Motor neuron (in vitro differentiated cells): ENCODE measurements at places on chromosomes 1 and 21. TPM values are rescaled to one million over a fixed set of nuclear protein-coding genes. Genes with fewer than 3 reads are reported as not detected.

The AKR7A2 gene
- total RNA-seq: 48.9 and 69.8 TPM in 2 replicates

The INKA2 gene
- total RNA-seq: 5.9 and 6.5 TPM in 2 replicates

The MYOG gene
- total RNA-seq: 0.35 TPM in 1 of 2 replicates, not detected in the other

The SLC45A1 gene
- 0.66 and 0.72 TPM in 2 replicates for total RNA-seq

GRCh38 chr1:208027861-208028260 lies 116.9 kb upstream of the CD34 start:
- ATAC-seq: no peak

- no peak for ATAC-seq
Measured at GRCh38 chr1:3106216-3106615, 37.2 kb downstream of the PRDM16 start.

- ATAC-seq: peak; percentile 99
Measured at GRCh38 chr1:113965703-113966412, 13.4 kb upstream of the OLFML3 start.

DNA sequence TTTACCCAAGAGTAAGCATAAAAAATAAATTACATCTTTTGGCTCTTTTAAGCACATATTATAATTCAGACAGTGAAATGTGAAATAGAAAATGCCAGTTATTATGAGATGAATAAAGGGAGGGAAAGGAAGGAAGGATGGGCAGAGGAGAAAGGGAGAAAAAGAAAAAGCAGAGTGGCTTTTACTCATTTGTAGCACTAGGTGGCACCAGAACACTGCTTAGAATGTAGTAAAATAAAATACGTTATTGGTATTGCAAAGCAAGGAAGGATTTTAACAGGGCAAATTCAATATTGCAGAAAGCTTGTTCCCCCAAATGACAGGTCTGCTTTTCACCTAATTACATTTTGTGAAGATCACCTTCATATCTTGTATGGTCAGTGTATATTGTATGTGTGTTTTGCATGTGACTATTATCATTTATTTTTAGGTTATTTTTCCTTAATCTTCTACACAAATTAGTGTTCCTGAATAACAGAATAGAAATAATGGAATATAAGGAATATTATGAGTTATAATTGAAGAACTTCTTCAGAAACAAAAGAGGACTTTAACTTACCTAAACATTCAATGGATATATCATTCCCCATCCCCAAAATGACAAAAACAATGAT lies 9.1 kb upstream of the PCNX2 start:
- ATAC-seq: peak; percentile 43

- no peak for ATAC-seq
Measured at GRCh38 chr1:209219791-209220524, 363.6 kb upstream of the CAMK1G start.

DNA sequence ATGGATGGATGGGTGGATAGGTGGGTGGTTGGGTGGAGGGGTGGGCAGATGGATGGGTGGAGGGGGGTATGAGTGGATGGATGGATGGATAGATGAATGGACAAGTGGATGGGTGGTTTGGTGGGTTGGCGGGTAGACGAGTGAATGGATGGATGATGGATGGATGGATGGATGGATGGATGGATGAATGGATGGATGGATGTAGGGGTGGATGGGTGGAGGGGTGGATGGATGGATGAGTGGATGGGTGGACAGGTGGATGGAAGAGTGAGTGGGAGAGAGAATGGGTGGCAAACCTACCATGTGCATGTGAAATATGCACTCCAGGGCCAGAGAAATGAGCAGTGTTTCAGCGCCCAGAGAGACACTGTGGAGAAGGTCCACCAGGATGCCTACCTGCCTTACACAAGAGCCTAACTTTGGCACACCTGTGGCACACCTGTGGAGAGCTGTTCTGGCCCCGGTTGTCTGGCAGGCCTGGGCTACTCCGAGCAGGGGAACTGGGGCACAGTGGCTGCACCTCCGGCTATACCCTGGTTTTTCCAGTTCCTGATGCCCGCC lies 12.8 kb downstream of the EPHA2 start:
- ATAC-seq: no peak

DNA sequence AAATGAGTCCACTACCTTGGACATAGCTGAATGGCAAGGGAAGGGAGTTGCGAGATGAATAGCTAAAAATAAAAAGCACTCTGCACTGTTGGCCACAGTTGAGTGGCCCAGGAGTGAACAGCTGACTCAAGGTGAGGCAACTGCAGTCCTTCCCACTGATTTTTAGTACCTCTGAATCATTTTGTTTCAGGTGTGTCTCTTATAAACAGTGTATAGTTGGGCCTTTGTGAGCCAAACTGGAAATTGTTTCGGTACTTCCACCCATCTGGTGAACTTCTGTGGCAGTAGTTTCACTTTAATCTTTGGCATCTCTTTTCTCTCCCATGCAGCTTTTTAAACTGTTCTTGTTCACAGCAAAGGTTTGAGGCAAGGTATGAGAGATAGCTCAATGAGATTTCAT lies 122.7 kb downstream of the VAV3 start:
- ATAC-seq: no peak

GRCh38 chr21:41647806-41648561 lies 118.9 kb downstream of the RIPK4 start:
- ATAC-seq: no peak

- no peak for ATAC-seq
Measured at GRCh38 chr1:167761400-167761799, 39.6 kb downstream of the MPZL1 start.
